ENCODE measurements at places on chromosomes 4 and X.

GRCh38 chr4:184732126-184732525 lies 1.8 kb downstream of the CENPU start:
- DNase-seq: no peak

- DNase-seq: no peak
Observed at GRCh38 chrX:41952102-41952501, 28.7 kb upstream of the CASK start.

GRCh38 chr4:165678936-165679325 lies 194.1 kb upstream of the TLL1 start:
- DNase-seq: no peak

- DNase-seq: peak; percentile 10
Observed at GRCh38 chrX:54358424-54359211, 772 bp upstream of the WNK3 start.

GRCh38 chr4:148292686-148293085 lies 149.5 kb downstream of the NR3C2 start:
- DNase-seq: no peak

GRCh38 chr4:4541040-4541631 lies 712 bp downstream of the STX18 start:
- no peak for DNase-seq

DNA sequence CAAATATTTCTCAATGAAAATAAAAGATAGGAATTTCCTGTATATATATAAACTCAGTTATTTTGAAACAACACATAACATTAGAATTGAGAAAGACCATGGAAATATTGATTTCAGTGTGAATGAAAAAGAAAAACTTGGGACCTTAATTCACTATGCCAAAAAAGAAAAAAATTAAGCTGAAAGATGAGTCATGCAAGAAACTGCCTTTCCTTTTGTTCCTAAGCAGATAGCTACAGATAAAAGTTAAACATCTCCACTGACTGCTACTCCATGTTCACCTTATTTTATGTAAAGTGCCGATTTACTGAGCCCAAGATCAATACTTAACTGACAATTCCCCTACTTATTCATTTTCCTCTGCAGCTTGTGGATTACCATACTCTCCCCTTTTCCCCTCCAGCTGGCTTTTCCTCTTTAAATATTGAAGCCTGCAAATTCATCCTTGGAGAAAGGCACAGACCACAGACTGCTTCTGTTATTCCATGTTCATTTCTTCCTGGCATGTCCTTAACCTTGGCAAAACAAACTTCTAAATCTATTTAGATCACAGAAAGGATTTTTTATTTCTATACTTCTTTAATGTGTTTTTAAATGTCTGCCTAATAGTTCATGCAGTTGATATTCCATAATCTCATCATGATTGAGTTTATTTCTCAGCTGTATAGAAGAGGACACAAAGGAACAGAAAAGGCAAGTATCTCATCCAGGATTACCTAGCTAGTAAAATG lies 40.5 kb upstream of the YTHDC1 start:
- no peak for DNase-seq

DNA sequence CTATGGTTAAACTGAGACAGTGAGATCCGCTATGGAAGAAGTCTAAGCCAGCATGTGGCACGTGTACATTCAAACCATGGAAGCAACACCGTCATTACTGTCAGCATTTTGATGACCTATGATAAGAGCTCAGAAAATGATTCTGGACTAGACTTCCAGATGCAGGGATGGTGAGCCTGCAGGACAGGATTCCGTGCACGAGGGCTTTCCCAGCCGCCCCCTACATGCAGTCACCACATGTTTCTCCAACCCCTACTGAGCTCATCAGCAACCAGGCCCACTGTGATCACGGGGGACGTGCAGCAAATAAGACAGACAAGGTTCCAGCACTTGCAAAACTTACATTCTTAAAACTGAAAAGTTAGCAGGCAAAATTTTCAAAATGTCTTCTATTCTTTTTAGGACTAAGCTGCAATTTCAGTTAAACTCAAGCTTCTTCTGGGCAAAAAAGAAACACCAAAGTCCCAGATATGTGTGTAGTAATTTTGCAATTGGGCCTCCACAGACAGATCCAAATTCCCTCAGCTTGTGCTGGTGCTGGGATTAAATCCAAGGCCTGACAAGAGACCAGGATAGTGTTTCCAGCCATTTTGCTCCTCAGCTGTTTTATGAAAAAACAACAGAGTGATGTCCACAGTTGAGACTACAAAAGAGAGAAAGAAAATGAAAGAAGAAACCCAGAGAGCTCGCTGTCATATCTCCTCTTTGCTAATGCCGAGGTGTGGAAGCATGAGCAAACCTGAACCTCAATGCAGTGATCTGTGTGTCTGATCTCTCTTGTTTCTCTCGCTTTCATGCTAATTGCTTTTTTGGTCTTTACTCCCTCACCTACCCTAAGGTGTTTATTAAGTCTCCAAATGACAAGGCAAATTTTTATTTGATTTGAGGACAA lies 118.2 kb downstream of the AFAP1 start:
- DNase-seq: peak; percentile 67

- no peak for DNase-seq
Observed at GRCh38 chr4:120718979-120719566, 203.5 kb downstream of the PRDM5 start.

DNA sequence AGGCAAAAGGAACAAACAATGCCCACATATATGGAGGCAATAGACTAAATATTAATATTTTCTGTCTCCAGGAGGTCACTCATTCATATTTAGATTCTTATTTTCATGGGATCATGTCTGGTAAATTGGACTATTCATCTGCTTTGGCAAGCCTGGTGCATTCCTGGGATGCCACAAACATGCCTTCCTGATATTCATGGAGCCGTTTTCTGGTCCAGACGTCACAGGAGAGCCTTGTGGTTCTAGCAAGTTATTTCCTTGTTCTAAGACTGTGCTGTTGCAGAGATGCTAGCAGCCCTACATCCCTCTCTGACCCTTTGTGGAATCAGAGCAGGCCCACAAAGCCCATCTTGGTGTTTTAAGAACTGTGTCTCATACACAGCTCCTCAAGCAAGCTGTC lies 16.1 kb upstream of the EXOSC9 start:
- no peak for DNase-seq

DNA sequence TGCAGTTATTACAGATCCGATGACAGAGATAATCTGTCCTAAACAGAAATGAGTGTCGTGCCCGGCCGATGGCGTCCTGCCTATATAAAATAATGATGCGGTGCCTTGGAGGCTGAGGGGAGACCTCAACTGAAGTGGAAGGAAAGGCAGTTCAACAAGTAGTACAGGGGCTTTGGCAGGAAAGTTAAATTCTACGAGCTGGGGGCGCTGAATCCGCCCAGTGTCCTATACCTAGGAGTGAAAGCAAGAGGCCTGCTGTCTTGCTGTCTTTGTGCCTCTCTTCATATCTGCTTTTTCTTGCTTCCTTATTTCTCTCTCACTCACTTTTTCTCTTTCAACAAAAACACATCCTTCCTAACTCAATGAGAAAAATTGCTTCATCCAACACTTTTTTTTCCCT lies 82.2 kb upstream of the PRPS2 start:
- DNase-seq: no peak

DNA sequence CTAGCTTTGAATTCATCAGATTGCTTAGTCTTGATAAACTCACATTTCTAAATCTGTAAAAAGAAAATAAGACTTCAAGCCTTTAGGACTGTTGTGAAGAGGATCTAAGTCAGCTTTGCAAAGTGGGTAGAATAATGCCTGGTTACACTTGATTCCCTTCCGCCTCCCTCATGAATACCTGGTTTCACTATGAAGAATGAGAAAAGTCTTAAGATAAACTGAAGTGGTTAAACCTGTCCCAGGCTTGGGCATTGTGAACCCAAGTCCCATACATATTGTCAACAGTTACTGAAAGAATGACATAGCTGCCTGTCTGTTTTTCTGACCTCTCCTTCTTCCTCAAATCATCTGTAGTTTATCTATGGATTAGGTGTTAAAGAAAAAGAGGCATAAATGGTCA lies 16.7 kb upstream of the GBA3 start:
- no peak for DNase-seq

- no peak for DNase-seq
Observed at GRCh38 chrX:118751950-118752783, 24.8 kb downstream of the IL13RA1 start.

DNA sequence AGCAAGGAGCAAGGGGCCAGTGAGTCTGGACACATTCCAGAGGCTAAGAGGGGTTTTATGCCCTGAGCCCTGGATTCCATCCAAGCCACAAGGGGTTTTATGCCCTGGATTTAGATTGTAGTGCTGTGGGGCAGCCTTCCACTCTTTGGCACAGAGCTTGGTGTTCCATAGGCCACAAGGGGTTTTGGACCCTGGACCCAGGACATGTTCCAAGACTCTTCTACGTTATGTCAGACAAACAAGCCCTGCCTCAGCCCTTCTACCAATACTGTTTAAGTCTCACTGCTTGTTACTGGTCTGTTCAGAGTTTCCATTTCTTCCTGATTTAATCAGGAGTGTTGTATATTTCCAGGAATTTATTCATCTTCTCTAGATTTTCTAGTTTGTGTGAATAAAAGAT lies 12.8 kb upstream of the SCARB2 start:
- no peak for DNase-seq

GRCh38 chr4:42519803-42520417 lies 122.6 kb downstream of the SHISA3 start:
- no peak for DNase-seq

DNA sequence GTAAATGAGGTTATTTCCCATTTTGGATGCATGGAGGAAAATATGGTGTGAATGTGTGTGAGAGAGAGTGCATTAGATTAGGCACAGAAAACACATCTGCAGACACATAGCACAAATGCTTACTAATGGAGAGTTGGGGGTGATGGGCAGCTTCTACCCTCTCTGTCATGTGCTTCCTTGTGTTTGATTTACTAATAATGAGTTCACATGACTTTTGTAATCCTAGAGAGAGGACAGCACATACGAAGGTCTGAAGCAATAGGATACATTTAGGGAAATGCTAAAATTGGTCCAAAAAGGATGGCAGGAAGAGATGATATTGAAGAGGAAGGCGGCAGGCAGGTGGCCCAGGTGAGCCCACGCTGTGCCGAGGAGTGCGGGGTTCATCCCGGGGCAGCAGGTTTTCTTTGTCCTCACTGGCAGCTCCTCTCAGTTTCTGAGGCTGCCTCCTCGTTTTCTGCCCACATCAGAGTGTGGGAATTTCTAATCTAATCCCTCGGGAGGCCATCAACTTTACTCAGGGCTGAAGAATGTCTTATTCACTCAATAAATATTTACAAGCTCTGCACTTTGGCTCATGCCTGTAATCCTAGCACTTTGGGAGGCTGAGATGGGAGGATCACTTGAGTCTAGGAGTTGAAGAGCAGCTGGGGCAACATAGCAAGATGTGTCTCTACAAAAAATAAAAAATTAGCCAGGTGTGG lies 15.9 kb upstream of the MAP9 start:
- DNase-seq: no peak

DNA sequence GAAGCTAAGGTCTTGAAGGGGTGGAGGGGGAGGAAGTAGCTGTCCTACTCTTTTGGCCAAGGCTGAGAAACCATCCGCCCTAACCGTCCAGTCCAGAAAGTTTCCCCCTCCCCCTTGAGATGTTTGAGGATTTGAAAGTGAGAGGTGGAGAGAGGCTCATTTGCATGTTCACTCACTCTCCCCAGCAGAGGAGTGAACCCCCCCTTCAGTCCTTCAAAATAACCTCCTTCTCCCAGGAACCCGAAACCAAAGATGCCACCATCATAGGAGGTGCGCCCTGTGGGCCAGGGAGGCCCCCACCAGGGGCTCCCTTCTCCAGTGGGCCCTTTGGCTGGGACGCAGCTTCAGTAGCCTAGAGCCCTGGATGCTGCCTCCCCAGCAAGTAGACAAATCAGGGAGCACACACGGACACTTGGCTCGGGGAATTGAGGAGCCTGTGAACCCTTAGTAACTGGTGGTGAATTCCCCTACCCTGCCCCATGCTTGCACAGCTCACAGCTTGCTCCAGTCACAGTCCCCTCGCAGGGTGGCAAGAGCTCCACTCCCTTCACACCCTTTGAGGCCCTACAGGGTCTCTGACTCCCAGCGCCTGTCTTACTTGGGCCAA lies 25.6 kb downstream of the ELF4 start:
- DNase-seq: no peak

GRCh38 chrX:107482046-107482445 lies 32.6 kb downstream of the FRMPD3 start:
- no peak for DNase-seq

DNA sequence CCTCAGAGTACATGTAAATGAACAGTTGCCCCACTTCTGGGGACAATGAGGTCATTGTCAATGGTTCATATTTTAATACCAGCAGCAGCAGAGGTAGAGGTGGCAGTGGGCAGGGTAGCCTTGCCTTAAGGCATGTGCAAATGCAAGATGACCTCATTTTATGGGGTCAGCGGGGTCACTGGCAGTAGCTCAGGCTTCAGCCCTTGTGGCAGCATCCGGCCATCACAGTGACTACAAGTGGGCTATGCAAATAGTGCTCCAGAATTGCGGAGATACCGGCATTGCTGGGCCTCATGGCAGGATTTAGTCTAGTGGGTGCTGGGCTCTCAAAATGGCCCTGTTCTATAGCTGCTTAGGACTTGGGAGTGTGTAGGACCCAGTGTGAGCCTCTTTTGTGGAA lies 144.7 kb downstream of the FAM47A start:
- DNase-seq: no peak

DNA sequence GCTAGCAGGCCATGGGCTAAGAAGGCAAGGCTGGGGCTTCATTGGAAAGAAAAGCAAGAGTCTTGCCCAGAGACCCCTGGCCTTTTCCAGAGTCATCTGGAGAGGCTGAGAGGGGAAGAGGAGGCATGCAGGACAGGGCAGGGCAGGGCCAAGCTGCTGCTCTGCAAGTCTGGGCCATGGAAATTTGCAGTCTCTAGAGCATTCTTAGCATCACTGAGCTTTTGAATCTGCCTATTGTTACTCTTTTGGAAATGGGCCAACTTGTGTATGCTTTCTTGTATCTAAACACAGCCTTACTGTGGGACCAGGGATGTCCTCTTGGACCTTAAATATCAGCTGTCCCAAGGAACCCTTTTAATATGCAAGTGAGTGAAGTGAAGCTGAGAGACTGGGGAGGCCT lies 560.5 kb downstream of the MID1IP1 start:
- no peak for DNase-seq

DNA sequence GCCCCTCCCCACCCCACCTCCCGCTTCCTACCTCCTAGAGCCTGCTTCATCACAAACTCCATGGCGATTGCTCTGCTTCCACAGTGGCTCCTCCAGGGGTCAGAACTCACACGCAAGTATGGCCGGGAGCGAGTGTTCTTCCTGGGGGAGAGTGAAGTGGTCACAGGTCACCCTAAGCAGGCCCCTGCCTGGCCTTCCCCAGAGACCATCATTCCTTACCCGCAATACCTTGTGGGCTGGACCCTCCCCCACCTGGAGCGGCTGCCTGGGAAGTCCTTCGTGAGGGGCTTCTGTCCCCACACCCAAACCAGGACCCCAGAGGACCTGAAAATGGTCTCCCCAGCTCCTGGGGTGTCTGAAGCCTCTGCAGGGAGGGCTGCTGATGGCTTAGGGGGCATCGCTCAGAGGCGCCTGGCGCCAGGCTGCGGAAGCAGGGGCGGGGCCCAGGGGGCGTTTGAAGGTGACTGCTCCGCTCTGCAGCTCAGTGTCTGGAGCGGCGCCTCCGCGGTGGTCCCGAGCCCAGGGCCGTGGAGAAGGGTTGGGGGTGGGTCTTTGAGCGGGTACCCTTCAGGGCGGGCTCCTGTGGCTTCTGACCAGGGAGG lies 1.4 kb downstream of the CPLX1 start:
- DNase-seq: no peak

GRCh38 chr4:6019316-6020263 lies 1.4 kb upstream of the C4orf50 start:
- no peak for DNase-seq

GRCh38 chrX:109281483-109282275 lies 200.2 kb downstream of the GUCY2F start:
- no peak for DNase-seq

- no peak for DNase-seq
Observed at GRCh38 chr4:119233750-119234149, 21.2 kb downstream of the USP53 start.

All from T-helper 2 cell (primary cell).